ELF-1 (cell line): ENCODE measurements at places on chromosomes 5 and 9.

- no peak for DNase-seq
Observed at GRCh38 chr9:31390403-31391025, 993.9 kb upstream of the ACO1 start.

DNA sequence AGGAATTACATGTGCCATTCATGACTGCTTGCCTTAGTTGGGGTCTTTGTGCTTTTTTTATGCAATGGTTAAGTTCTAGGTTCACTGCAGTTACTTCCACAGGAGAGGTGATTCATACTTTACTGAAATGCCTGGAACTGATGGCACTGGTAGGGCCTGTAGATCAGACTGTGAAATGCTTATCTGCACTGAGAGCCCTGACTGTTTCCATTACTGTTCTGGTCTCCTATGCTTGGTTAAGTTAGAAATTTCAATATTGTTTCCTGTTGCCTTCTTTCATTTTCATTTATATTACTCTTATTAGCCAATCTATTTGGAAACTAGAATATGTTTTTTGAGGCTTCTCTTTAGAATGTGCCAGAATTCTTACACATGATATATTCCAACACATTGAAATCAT, 484.1 kb upstream of the SEMA6A start:
- DNase-seq, result no peak

- no peak for DNase-seq
Observed at GRCh38 chr5:80269991-80270438, 14.2 kb upstream of the SERINC5 start.

DNA sequence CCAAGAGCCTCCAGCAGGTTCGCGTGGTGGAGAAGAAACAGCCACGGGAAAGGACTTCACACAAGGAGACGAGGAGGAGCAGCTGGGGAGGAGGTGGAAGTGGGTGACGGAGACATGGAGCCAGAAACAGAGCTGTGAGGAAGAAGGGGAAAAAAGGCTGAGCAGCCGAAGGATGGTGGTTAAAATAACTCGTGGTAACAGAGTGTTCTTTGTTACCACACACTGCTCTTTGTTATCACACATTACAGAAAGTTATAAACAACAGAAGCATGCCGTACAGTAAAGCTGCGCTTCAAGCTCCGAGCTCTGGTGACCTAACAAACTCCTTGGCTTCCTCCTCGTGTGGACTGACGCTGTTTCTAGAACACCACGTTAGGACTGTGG, 215.4 kb downstream of the GLIS3 start:
- no peak for DNase-seq

DNA sequence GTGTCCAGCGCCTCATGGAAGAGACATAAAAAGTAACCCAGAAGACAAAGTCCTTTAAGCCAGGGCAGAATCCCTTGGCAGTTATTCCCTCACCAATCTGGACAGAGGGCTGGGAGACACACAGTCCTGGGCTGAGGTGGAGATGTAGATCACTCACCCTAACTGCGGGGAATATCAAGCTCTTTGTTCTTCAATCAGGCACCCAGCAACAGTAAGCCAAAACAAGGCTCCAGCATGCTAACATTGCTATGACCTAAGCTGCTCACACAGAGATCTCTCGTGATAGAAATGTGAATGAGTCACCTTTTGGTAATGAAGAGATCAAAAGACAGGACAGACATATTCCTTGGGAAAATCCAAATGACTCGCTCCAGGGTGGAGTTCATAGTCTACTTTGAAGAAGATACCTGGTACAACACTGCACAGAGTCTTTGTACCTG, 101.3 kb downstream of the FBN2 start:
- DNase-seq, result peak; percentile 4

GRCh38 chr5:176788941-176789872, 21.2 kb upstream of the UNC5A start:
- DNase-seq, result peak; percentile 49

GRCh38 chr9:81214975-81215374, 474.4 kb downstream of the TLE1 start:
- DNase-seq, result no peak

DNA sequence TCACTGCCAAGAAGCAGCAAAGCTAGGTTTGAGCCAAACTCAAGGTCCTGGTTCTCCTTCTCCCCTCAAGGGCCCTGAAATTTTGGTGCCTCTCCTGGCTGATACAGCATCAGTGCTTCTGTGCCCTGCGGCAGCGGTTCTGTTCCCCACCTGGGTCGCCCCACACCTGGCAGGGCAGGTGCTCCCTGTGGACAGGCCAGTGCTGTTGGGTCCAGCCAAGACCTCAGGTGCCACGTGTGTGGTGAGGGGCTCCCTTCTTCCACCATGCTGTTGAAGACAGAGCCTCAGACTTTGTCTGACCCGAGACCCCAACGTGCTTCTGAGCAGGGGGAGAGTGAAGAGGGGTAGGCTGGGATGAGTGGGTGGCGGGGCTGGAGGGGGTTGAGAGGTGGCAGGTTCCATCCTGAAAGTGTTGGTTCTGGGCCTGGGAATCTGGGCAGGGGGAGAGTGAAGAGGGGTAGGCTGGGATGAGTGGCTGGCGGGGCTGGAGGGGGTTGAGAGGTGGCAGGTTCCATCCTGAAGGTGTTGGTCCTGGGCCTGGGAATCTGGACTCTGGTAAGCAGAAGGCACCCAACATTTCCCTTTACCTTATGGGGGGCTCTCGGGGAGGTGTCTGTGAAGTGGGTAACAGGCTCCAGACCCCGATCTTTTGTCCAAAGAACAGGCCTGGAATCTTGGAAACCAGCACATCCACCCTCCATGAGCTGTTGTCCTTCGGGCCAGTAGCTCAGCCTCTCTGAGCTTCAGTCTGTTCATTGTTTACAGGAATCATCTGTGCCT, 2.3 kb downstream of the PLEKHG4B start:
- no peak for DNase-seq

DNA sequence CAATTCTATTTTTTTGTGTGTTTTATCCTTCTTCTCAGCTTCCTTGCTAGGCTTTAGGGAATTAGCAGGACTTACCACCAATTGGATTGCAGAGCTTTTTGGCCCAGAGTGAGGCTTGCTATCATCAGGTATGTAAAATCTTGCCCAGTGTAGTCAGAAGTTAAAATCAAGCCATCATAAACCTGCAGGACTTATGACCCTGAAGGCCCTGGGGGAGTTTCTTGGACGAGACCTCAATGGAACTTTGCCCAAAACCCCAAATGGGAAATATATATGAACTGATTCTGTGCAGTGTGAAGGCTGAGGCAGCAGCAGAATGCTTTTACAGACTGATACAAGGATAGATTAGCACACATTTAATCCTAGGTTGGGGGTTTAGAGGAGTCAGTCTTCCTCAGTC, 287.0 kb downstream of the SH3GL2 start:
- DNase-seq, result no peak

DNA sequence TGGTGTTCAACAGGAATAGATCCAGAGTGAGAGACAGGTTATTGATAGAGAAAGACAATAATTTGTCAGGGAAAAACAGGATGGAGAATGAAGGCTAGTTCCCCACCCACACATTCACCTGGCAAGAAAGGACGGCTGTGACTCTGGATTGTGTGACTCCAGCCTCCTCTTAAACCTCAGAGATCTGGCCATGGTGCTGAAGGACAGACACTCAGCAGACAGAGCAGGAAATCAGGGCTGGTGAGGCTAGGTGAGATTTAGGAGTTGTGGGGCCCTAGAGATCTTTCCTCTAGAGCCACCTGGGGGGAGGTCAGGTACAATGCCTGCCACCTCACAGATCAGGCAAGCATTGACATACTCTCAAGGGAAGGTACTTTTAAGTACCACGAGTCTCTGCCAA, 15.2 kb downstream of the OR1B1 start:
- peak; percentile 8 for DNase-seq

DNA sequence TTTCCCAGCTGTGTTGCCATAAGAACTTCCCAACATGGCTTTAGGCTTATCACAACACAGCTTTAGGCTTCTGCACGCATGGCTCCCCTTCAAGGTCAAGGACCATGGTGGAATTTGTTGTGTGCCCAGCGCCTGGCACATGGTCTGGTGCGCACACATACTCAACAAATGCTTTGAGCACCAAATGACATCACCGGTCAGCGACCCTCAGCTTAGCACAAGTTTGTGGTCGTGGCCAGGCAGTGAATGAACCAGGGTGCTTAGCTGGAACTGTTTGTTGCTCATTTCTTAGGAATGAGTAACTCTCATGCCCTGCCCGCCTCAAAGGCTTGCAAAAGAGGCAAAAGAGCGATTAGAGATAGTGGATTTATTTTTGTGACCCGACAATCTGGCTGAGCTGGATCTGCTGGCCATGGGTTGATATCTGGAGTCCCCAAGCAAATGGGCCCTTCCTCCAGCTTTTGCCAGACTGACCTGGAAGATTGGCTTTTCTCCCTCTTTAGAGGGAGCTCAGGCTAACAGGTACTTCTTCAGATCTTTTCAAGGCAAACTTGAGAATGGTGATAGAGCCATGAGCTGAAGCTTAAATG, 58.9 kb downstream of the DAP start:
- DNase-seq, result peak; percentile 61
